Pulmonary artery endothelial cell (primary cell): ENCODE measurements at places on chromosomes 2 and 18. TPM values are rescaled to one million over a fixed set of nuclear protein-coding genes. Genes with fewer than 3 reads are reported as not detected.

The APOB gene
- total RNA-seq = 0.40 and 0.78 TPM in 2 replicates

The DNAJC5G gene
- total RNA-seq = not detected in 2 replicates

The SCG2 gene
- not detected in 2 replicates for total RNA-seq

The SCN2A gene
- not detected in 2 replicates for total RNA-seq

The PRSS56 gene
- not detected in 2 replicates for total RNA-seq

The PROKR1 gene
- total RNA-seq = not detected in 2 replicates

The MYO3B gene
- total RNA-seq = under 0.01 TPM in 1 of 2 replicates, not detected in the other

The RAB6D gene
- total RNA-seq = 0.07 TPM in 1 of 2 replicates, not detected in the other

The RAPH1 gene
- total RNA-seq = 36.1 and 43.1 TPM in 2 replicates

The MARCO gene
- not detected in 2 replicates for total RNA-seq

The RPE gene
- total RNA-seq = 89.9 and 123 TPM in 2 replicates

The ABHD1 gene
- not detected in 2 replicates for total RNA-seq

The NPHP1 gene
- 2.7 and 4.8 TPM in 2 replicates for total RNA-seq

The TMEM169 gene
- total RNA-seq = 0.07 and 0.14 TPM in 2 replicates

The C2orf66 gene
- 0.07 and 0.14 TPM in 2 replicates for total RNA-seq

The AOX1 gene
- total RNA-seq = 3.4 and 14.5 TPM in 2 replicates

The PSMD14 gene
- 115 and 144 TPM in 2 replicates for total RNA-seq

The MRPS9 gene
- total RNA-seq = 30.5 and 34.2 TPM in 2 replicates

The RAMP1 gene
- total RNA-seq = not detected in 2 replicates

The EMILIN1 gene
- 13.8 and 21.6 TPM in 2 replicates for total RNA-seq

The UGT1A10 gene
- not detected in 2 replicates for total RNA-seq
